ENCODE measurements at places on chromosomes 5 and 9. TPM values are rescaled to one million over a fixed set of nuclear protein-coding genes. Genes with fewer than 3 reads are reported as not detected.

GRCh38 chr9:26748449-26749058 is 144.0 kb downstream of the CAAP1 start:
- DNase-seq = no peak

- DNase-seq = no peak
Measured at GRCh38 chr5:59393585-59394420, 499.7 kb downstream of the PDE4D start.

DNA sequence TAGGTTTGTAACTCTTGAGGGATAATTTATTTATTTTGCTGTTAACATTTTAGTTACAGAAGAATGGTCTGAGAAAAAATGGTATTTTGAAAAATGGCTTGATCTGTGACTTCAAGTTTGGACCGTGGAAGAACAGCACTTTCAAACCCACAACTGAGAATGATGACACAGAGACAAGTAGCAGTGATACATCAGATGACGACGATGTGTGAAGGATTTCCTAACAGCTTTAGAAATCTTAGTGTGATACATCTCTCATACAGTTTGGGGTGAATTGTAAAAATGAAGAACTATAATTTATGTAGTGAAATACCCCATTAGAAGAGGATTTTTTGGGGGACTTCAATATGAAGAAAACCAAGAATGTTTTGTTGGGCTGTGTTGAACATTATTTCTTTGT is 88.7 kb downstream of the GPBP1 start:
- DNase-seq = no peak

GRCh38 chr9:135898634-135899407 is 8.5 kb downstream of the CAMSAP1 start:
- no peak for DNase-seq

GRCh38 chr9:93278144-93278543 is 94.2 kb downstream of the WNK2 start:
- DNase-seq = no peak

DNA sequence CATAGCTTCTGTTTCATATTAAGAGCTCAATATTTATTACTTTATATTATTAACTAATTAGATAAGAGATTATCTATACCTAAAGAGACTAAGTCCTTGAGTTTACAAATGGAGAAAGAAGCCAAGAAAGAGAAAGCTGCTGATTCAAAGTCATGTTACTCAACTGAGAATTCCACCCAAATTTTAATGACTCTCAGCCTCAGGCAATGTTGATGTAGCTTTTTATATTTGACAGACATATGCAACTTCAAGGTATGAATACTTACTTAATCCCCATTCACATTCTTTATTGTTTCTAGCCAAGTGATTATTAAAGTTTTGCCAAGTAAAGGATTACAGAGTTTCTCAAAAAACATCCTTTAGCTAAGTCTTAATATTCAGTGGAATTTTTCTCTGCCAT is 527.5 kb upstream of the NMUR2 start:
- no peak for DNase-seq

- peak; percentile 63 for DNase-seq
Measured at GRCh38 chr9:110125207-110125751, 82.7 kb downstream of the C9orf152 start.

GRCh38 chr5:143898381-143898780 is 86.4 kb downstream of the HMHB1 start:
- no peak for DNase-seq

Gene NMUR2
- total RNA-seq = not detected

All from urinary bladder (tissue), 4 donors.